ENCODE measurements at places on chromosomes 5 and 9.
A peak's percentile ranks its signal among the peaks of the same experiment; 100 is the strongest.

DNA sequence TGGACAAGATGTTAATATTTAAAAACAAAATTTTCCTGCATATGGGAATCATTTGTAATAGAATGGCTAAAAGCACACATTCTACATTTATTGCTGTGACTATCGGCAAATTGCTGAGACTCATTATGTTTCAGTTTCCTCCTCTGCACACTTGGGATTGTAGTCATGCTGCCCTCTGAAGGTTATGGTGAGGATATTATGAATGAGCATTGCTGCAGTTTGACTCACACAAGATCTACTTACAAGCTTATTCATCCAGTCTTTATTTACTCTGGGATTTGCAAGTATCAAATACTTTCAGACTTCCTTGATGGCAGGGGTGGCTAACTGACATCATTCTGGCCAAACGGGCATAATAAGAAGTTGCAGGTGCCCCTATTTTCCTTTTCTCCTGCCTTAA is 9.5 kb upstream of the NFIL3 start:
- DNase-seq = peak; percentile 79

DNA sequence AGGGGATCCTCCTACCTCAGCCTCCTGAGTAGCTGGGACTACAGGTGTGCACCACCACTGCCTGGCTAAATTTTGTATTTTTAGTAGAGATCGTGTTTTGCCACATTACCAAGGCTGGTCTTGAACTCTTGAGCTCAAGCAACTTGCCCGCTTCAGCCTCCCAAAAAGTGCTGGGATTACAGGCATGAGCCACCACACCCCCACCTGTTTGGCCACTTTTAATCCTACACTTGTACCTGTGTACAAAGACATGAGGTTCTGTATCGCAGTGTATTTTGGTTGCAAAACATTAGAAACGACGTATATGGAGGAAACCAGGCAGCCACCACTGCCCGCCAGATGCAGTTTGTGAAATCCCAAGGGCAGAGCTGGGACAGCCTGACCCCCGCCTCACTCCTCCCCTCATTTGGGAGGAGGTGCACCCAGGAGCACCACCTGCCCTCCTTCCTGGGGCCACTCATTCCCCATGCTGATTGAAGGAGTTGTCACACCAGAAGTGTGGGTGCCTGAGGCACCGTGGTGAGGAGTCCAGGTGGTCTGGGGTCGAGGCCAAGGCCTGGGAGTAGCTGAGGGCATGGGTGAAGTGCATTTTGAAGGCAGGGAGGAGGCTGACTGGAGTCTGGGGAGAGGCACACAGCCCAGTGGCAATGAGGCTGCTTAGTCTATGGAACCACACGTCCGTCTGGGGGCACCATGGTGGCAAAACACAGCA is 39.3 kb upstream of the OLFM1 start:
- no peak for DNase-seq

DNA sequence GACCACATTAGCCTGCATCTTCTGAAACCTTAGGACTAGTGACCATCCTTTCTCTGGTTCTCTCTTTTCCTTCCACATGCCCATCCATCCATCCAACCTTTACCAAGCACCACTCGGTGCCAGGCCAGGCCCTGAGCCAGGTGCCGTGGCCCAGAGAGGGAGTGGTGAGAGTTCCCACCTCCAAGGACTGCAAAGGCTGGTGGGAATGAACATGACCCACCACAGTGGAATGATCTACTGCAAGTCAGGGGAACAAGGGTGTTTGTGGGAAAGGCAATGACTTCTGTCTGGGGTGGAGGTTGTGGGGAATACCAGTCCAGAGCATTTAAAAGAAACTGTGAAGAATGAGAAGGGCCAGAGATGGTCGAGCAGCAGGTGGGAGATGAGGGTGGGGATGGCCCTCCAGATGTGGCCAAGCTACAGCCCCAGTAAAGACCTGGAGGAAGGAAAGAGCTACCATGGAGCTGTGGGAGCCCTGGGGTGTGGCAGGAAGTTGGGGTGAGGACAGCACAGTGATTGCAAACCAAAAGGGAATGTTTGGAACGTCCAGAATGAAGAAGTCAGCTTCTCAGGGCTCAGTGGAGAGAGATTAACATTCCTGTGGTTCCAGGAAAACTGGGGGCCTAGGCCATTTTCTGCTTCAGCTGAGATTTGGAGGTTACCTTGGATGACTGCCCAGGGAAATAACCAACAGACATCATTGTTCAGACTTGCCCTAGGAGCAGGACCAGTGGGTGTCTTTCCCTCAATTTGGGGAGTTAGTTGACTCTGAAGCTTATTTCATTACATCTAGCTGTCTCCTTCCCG is 30.7 kb upstream of the CORO2A start:
- peak; percentile 99 for DNase-seq

GRCh38 chr9:88578121-88579049 is 43.4 kb downstream of the NXNL2 start:
- peak; percentile 51 for DNase-seq

DNA sequence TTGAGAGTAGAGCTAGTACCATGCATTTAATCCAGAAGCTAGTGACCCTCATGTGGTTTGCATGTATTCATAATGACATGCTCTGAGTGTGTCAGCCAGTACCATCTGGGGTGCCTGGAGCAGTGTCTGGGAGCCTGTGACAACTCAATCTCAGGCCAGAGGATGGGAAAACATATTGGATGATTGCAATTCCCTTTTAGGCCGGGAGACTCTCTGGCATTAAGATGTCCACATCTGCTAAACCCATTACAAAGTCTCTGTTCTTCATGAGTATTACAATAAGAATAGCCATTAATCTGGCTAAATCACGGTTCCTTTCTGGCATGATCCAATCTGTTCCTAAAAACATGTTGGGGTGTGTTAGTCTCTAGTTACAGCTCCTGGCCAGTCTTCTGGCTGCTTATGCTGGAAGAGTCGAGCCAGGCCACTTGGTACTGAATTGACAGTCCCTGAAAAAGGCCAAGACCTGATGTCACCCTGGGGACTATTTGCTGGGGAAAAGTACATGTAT is 475.7 kb downstream of the ENC1 start:
- no peak for DNase-seq

DNA sequence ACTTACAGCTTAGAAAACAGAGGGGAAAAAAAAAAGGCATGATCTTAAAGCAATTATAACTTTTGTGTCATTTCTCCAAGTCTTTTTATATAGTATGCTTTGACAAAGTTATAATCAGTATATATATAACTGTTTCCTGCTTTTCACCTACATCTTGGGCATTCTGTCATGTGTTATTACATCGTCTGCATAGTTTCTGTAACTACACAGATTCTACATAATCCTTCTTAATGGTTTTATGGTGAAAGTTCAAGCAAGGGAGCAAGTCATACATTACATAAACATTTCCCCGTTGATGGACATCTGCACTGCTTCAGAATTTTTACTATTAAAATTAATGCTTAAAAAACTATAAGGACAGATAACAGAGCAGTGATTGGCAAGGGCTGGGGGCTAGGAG is 12.1 kb downstream of the FEM1C start:
- DNase-seq = no peak

DNA sequence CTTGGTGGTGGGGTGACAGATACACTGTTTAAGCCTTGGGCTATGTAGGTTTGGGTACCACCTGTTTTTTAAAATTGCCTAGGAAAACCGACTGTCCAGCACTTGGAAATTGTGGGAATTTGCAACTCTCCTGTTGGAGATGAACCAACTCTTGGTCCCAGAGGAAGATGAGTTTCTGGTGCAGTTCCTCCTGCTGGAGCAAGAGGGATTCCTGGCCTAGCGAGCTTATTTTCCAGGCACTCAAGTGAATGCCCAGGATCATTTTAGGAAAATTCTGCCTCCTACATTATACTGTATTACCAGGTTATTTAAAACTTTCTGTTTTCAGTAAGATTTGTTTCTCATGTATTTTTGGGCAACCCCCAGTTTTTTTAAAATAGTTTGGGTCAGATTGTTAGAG is 33.7 kb downstream of the AP3S1 start:
- no peak for DNase-seq

- DNase-seq = no peak
Observed at GRCh38 chr9:116168231-116168630, 14.6 kb downstream of the PAPPA start.

GRCh38 chr9:115341426-115341825 is 223.5 kb upstream of the TNC start:
- DNase-seq = no peak

GRCh38 chr5:158013939-158014338 is 155.0 kb upstream of the CLINT1 start:
- DNase-seq = peak; percentile 20

DNA sequence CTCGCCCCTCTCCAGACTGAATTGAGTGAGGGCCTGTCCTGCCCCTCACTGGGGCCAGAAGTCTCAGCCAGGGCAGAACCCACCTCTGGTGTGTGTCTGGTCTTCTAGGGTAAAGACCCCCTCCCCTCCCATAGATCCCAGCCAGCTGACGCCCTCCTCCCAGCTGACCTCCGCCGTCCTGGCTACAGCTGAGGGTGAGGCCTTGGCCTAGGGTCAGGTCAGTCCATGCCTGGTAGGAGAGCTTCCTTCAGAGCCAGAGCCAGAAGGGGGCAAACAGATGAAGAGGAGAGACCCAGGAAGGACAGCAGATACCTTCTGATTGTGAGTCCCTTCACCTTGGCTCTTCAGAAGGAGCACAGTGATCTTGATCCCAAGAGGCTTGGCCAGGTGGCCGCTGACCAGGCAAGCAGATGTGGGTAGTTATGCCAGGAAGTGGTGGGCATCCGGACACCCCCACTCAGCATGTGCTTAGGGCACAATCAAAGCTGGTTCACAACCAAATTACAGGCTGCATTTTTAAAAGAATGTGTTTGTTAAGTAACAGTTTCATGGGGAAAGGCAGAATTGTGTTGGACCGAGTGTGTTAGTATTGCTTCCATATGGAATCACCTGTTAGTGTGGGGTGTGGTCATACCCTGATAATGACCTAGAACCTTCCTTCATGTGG is 29.9 kb downstream of the JADE2 start:
- DNase-seq = no peak

DNA sequence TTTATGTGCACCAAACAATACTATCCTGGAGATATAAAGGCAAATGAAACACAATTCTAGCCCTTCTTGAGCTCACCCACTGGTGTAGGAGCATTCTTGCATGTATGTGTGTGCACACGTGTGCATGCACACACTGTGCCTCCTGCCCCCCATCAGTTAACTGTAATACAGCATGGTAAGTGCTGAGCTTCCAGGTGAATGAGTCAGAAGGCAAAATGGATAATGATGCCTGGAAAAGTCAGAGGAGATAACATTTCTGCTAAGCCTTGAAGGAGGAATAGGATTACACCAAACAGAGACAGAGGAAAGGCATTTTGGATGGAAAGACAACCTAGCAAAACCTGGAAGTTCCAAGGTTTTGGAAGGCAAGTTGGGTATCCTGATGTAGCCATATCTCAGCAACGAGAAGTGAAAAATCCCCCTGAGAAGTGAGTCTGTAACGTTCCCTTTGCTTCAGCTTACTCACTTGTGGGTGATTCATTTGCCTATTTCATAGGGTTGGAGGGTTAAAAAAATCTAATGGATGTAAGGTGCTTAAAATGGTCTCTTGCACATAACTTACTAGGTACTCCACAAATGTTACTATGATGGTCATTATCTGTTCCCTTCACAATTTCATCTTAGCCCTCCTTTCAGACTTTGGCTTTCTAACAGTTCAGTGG is 101.4 kb upstream of the STC2 start:
- DNase-seq = no peak

DNA sequence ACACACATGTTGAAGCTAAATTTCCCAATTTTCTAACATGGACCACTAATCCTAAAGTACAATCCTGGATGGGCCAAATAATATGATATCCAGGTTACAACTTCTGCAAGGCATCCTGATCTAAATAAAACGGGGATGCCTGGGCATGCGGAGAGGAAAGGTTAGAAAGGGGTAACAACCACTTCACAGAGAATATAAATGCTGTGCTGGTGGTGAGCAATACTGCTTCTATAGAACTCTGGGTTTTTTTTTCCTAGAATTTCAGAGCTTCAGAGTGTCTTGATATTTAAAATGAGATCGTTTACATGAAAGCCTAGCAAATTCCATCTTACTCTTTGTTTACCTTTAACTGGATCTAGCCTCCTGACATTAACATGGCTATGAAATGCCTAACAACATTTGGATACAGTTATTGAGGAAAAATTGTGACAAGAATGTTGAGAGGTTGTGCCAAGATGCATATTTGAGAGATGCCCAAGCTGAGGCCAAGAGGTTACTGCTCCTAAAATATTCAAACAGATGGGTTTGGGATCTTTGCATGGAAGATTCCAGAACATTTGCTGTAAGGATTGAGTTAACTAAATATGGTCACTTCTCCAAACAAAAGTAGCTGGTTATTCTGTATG is 22.4 kb downstream of the TNFAIP8 start:
- DNase-seq = no peak

- DNase-seq = no peak
Observed at GRCh38 chr5:59180515-59180914, 597.6 kb downstream of the RAB3C start.

DNA sequence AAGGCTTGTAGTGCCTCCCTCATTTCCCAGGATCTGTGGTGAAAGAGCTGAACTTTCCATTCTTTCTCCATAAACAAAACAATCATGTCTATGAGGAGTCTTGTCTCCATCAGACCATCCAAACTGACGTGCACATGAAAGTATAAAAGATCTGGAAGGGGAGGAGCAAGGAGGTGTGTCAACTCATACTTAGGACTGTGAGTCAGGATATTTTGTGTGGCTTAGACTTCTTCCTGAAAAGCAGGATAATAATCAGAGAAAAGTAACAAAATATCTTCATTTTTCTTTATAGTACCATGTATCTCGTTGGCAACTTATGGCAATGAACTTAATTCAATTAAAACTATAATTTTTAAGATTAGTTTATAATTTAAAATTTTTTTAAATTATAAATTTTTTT is 96.0 kb upstream of the PRRC1 start:
- DNase-seq = no peak

GRCh38 chr9:3124001-3124400 is 280.1 kb upstream of the PUM3 start:
- no peak for DNase-seq
